ENCODE measurements at places on chromosomes 1 and 21.

- no peak for DNase-seq
Observed at GRCh38 chr1:59058665-59059439, 238.0 kb upstream of the FGGY start.

DNA sequence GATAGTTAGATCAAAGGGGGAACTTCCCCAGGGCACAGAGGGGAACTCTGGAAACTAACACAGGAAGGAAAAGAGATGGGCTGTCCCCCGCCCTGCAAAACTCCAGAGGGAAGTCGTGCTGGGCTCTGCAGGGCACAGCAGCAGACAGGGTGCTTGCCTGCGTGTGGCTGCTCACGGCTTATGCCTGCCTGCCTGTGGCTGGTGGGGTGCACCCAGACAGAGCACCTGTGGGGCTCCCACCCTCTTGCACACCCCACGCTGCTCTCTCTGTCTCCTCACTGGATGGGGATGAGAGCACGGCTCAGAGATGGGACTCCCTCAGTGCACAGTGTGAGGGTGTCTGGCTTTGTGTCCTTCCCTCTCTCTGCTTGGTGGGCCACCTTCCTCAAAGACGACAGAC, 13.5 kb upstream of the ETV3L start:
- no peak for DNase-seq

- no peak for DNase-seq
Observed at GRCh38 chr21:42931560-42932235, 6.3 kb upstream of the ERVH48-1 start.

- DNase-seq, result no peak
Observed at GRCh38 chr1:22447621-22448111, 4.0 kb upstream of the ZBTB40 start.

DNA sequence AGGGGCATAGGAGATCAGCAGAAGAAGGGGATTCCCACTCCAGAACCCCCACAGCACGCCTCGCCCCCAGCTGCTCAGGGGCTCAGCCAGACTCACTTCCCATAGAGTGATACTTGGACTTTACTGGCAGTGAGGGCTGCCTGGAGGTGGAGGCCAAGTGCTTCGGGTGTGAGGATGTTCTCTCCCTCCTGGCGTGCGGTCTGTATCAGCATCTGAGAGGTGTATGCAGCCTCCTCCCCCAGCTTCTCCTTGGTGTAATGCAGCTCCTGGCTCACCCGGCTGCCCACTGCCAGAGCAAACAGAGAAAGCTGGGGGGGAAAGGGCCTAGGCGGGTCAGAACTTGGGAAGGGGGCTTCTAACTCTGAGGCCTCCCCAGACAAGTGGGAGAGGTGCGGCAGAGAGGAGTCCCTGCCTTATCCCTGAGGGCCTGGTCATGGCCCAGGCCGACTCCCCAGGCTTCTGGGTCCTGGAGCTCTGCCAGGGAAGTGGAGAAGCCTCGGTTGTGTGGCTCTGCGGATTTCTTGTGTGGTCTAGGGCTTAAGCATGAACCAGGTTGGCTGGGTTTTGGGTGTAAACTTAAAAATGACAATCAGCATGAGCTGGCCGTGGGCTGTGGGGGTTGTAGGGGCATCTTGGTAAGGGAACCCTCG, 10.9 kb downstream of the PTCH2 start:
- no peak for DNase-seq

GRCh38 chr1:167654975-167655575, 25.0 kb downstream of the RCSD1 start:
- no peak for DNase-seq

- peak; percentile 44 for DNase-seq
Observed at GRCh38 chr21:45114072-45114471, 39.7 kb downstream of the ADARB1 start.

DNA sequence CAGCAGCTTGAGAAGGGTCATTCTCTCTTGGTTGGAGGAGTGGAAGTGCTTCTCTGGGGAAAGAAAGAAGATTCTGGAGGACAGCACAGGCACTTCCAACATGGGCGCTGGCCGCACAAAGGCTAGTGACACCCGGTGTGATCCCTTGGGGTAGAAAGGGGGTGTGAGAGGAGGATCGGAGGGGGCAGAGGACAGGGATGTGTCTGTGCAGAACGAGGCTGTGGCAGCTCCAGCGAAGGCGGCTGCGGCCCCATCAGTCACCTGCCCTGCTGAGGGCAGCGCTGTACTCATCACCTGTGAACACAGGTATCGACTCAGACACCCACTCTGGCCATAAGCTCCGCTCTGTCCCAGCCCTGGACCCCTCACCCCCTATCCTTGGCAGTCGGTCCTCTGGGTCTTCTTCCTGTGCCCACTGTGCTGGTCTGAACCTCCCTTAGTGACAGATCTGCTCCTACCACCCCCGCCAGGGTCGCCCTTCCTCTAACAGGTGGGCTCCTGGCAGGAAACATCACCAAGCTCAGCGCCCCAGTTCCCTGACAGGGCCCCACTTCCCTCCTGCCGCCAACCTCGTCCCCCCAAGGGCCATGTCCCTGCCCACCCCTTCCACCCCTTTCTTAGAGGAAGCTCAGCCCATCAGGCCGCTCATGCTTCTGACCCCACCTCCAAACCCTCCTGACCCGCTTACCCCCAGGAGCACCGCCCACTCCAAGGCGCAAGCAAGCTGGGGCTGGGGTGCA, 20.1 kb downstream of the TP73 start:
- no peak for DNase-seq

- no peak for DNase-seq
Observed at GRCh38 chr1:175498002-175498401, 245.4 kb downstream of the TNR start.

DNA sequence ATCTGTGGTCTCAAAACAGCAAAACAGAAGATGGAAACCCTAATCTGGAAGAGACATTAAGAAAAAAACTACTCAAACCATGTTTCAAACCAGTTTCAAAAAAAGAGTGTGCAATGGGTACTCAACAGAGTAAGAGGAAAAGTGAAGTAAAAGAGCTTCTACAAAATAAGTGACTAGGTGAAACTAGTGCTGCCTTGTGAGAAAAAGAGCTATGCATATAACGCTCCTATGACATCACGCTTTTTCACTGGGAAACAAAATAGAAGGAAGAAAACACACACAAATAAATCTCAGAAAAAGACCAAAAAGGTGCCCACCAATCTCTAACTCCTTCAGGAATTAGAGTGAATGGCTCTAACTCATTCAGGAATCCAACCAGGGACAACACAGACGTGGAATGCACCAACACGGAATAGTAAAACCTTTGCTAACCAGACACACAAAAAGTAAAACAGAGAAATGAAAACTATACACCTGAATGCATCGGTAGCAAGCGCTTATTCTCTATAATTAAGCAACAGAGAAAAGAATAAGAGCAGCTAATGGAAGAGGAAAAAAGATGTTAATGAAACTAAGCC, 1.3 kb downstream of the FOXJ3 start:
- DNase-seq, result peak; percentile 45

DNA sequence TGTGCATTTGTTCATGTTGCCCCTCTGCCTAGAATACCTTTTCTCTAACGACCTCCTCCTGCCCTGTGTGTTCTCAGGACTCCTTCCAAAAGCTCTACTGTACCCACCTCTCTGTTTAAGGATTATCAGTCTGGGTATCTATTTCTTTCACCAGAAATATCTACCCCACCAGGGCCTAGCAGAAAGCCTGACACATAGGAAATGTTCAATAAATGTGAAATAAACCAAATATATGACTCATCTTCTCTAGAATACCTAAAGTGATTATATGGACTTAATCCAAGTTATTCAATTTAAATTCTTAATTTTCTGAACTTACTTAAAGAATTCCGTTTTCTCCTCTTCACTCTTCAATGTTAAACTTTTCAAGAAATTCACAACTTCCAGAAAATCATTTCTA, 27.1 kb downstream of the SCYL3 start:
- no peak for DNase-seq

- no peak for DNase-seq
Observed at GRCh38 chr21:42234464-42235241, 15.7 kb downstream of the ABCG1 start.

DNA sequence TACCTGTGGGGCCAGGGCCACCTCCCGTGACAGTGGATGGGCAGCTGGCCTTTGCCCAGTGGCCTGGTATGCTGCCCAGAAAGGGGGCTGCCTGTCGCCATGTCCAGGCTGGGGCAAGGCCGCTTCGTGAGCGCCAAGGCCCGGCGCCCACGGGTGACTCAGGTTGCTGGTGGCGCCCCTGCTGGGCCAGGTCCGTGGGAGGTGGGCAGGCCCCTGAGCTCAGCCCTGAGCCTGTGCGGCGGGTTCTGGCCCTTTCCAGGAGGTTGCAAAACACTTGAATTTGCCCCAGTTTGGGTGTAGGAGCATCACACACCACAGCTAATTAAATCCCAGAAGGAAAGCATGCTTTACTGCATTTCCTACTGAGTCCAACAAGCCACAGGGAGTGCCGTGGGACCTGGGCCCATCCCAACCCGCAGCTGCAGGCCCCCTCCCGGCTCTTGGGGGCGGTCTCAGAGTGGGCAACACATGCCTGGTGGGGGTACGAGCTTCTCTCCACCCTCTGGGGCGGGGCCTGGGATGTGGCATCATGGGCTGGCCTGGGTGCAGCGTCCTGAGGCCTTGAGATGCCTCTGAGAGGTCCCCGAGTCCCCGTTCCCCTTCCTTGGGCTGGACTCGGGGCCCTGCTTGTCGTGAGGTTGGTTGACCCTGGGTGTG, 159.8 kb downstream of the PEX14 start:
- DNase-seq, result no peak

DNA sequence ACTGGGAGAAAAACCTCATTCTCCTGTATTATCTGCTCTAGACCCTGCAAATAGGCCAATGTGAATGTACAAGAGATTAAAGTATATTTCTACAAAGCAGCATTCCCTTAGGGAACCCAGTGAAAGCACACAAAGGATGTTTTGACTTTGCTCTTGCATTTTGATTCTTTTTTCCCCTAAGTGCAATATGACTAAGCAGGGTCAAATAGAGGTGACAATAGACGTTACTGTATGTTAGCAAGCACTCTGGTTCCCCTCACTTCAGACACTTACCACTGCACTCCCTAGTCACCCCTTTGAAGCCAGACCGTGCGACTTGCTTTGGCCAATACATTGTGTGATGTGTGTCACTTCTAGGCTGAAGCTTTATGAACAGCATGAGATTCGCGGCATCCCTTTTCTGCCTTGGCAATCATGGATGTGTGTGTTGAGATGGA, 209.7 kb downstream of the RHOU start:
- DNase-seq, result no peak

GRCh38 chr1:39671433-39671792, 494 bp downstream of the NT5C1A start:
- DNase-seq, result no peak

DNA sequence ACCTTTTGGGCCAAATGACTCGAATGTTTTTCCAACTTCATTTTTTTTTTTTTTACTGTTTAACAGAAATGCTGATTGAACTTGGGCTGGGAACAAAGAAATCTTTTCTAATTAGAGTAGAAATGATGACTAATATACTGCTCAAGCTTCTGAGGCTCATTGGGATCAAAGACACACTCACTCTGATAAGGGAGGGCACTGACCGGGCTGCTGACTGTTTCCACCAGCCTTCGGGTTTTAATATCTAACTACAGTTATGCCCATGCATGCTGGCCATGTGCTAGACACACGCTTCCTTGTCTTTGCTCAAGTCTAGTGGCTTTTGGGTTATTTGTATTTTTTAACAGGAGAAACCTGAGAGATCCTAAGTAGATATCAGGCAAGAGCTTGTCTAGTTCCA, 16.8 kb downstream of the ZBTB18 start:
- no peak for DNase-seq

Measured in OCI-M1 (cell line).